ENCODE measurements at places on chromosomes 1 and 21.

DNA sequence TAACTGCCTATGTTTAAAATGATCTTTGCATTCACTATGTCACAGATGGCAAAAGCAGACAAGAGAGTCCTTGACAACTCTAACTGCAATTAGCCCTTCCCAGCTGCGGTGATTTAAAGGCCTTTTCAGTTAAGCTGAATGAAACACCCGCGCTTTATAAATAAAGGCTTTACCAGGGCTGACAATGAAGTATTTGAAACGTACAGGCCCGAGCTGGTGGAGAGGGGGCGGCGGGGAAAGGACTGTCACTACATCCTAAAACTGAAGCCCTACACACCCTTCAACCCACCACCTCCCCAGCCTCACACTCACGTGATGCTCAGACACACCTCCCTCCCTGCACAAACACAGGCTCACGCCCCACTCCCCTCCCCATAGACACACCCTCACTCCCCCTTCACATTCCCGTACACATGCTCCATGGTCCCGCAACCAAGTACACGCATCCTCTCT lies 45.5 kb downstream of the GRIK3 start:
- DNase-seq: no peak

GRCh38 chr1:69737527-69738185 lies 169.9 kb downstream of the LRRC7 start:
- peak; percentile 72 for DNase-seq

DNA sequence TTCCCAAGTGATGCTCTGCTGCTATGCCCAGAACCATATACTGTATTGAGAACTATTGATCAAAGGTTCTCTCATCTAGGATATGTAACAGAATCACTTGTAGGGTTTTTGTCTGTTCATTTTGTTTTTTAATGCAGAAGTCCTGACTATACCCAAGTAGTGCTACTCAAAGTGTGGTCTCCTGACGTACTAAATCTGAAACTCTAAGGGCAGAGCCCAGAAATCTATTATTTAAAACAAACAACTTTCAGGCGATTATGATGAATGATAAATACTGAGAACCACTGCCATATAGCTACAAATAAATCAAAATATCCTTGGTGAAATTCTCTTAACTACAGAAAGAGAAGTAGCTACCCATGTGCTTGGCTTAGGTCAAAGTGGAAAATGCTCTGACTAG lies 10.1 kb downstream of the ZZZ3 start:
- DNase-seq: no peak

DNA sequence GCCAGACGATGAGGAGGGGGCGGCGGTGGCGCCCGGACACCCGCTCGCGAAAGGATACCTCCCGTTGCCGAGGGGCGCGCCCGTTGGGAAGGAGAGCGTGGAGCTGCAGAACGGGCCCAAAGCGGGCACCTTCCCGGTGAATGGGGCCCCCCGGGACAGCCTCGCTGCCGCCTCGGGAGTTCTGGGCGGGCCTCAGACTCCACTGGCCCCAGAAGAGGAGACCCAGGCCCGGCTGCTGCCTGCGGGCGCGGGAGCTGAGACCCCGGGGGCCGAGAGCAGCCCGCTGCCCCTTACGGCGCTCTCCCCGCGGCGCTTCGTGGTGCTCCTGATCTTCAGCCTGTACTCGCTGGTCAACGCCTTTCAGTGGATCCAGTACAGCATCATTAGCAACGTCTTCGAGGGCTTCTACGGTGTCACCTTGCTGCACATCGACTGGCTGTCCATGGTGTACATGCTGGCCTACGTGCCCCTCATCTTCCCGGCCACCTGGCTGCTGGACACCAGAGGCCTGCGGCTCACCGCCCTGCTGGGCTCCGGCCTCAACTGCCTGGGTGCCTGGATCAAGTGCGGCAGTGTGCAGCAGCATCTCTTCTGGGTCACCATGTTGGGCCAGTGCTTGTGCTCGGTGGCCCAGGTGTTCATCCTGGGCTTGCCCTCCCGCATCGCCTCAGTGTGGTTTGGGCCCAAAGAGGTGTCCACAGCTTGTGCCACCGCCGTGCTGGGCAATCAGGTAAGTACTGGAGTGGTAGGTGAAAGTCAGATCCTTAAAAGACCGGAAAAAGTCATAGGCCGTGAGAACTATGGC lies 588 bp downstream of the FLVCR1 start:
- DNase-seq: peak; percentile 23

DNA sequence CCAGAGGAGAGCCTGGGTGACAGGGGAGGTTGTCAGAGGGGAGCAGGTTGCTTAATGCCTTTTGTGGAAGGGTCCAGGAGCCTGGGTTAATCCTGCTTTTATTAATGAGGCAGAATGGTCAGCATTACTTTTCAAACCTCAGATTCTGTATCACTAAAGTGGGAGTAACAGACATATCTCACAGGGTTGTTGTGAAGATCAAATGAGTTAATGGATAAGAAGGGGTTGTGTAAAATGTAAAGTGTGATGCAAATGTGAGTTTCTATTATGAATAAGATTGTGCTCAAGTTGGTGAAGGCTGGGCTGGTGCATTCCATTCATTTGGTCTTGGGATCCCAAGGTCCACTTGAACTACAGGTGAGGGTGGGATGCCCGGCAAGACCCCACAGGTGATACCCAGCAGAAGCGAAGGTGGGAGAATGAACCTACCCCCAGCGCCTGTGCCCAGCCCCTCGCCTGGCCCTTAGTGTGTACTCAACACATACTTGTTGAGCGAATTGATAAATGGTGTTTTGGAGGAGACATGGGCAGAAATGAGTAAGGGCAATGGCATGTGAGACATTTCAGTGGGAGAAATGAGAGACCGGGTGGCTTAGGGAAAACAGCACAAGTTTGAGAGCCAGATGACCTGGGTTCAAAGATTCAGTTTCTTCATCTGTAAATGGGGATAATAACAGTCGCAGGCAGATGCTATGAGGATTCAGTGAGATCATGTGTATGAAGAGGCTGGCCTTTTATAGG lies 6.2 kb downstream of the SLC26A9 start:
- peak; percentile 81 for DNase-seq

DNA sequence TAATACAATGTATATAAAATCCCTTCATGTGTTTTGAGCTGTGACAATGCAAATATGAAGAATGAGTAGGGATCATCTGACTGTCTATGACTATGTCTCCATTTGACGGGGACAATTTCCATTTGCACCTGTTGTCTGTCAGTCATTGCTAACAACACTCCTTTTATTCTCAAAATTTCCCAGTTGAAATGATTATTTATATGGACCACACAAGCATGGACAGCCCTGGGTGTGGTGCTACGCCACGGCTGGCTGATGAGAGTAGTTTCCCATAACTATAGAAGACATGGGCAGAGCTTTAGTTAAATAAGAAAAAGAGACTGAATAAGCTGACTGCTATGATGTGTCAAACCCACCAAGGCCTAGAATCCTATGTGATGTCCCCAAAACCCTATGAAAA lies 135.8 kb downstream of the MAP3K21 start:
- no peak for DNase-seq

GRCh38 chr1:192958871-192959270 lies 100.3 kb downstream of the UCHL5 start:
- DNase-seq: peak; percentile 42

- no peak for DNase-seq
Measured at GRCh38 chr1:44532567-44532944, 127.5 kb downstream of the RNF220 start.

- peak; percentile 85 for DNase-seq
Measured at GRCh38 chr1:159015440-159015909, 5.8 kb downstream of the IFI16 start.

- no peak for DNase-seq
Measured at GRCh38 chr21:34116569-34116968, 43.2 kb downstream of the MRPS6 start.

GRCh38 chr1:2580691-2581090 lies 5.9 kb upstream of the PRXL2B start:
- DNase-seq: no peak

- no peak for DNase-seq
Measured at GRCh38 chr21:29151931-29152330, 21.5 kb downstream of the MAP3K7CL start.

DNA sequence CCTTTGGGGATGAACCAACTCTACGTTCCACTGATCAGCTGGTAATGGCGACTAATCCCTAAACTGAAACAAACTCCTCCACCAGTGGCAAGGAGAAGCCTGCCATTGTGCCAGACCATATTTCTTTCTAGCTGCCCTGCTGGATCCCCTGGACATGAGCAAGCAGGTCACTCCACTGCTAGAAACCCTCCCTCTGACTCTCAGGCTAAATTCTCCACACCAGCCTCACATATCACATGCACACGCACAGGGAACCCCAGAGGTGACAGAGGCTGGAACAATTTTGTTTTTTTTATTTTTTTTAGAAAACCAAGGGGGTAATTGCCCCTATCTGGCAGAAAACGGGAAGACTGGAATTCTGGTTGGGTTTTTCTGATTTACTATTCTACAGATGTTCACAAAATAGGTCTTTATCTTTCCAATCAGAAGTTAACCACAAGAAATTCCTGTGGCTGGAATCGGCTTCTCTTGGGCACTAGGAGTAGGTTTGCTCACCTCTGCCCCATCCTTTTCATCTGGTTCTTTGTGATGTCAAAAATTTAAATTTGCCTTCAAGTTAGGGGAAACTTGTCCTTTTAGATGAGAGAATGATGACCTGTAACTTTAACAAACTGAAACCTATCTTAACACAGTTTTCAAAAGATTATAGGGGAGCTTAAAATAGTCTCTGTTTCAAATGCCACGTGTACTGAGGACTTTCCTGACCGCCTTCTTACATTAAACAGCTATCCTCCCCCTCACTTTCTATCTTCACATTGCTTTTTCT lies 258.1 kb downstream of the SDCCAG8 start:
- DNase-seq: peak; percentile 61

- DNase-seq: no peak
Measured at GRCh38 chr1:178396789-178397188, 100.0 kb downstream of the CLEC20A start.

DNA sequence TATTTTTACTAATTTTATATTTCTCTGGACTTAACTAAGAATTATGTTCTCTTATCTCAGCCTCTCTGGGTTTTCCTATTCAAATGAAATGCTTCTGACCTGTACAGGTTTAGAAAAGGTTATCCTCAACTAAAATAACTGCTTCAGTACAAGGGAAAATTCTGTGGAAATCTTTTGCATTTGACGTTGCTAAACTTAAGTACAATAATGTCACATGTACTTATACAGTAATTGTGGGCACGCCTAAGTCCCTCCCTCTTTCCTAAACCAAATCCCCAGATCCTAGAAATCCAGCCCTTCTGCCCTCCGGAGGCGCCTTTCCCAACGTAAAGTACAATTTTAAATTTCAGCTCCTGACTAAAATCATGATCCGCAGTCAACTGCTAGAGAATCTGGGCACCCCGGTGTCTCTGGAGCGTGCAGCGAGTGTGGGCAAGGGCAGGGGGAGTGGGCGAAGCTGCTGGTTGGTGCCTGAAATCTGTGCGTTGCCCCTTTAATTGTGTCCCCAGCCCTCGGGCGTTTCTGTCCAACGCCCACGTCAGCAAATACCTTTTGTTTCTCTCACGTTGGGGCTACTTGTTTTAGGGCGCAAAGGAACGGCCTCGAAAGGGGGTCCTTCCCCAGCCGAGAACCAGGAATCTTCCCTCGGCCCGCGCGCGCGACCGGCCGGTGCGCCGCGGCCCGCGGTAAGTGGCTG lies at the start of gene ZBTB8A:
ZBTB8A (plus strand) TSS at position 541 of the 697 bp plus-strand sequence. CDS start 53,505 bp downstream, outside the sequence.
- DNase-seq: peak; percentile 56

- DNase-seq: no peak
Measured at GRCh38 chr1:63878932-63879331, 105.1 kb downstream of the ROR1 start.

GRCh38 chr1:239858057-239858456 lies 233.6 kb upstream of the FMN2 start:
- no peak for DNase-seq

Measured in AG10803 (cell line).